ENCODE measurements at places on chromosomes 5 and 9.
A peak's percentile ranks its signal among the peaks of the same experiment; 100 is the strongest.

DNA sequence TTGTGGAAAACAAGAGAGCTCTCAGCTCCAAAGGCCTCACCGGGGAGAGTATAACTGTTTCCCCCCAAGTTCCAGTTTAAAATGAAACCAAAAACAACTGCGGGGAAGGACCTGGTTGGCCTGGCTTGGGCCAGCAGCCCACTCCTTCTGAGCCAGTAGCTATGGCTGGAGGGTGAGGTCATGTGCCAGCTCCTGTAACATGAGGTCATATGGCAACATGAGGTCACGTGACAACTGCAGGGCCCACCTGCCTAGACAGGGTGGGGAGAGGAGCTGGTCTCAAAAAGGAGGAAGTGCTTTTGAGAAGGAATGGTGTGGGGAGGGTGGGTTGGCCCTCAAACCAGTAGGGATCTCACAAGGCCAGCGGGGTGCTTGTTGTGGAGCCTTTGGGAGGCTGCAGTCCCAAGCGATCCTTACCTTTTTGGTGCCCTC, 29.3 kb upstream of the CRB2 start:
- no peak for DNase-seq

DNA sequence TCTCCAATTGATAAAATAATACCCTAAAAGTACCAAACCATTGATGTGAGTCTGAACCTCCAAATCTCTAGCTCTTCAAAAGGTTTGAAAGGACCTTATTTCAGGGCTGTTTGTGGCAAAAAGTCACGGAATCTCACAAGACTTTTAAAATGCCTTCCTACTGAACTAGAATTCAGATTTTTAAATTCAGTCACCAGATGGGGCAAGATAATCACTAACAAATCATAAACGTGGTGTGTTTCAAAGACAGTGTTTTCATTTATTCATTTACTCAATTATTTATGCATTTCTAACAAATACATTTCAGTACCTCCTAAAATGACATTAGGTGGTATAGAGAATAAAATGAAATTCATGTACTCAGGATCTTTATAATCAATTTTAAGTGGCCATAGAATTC, 68.2 kb upstream of the SMC2 start:
- no peak for DNase-seq

GRCh38 chr9:75238311-75238976, 150.1 kb downstream of the OSTF1 start:
- DNase-seq, result peak; percentile 68

- no peak for DNase-seq
Observed at GRCh38 chr5:173493846-173494245, 122.6 kb downstream of the BOD1 start.

- no peak for DNase-seq
Observed at GRCh38 chr9:85931495-85931894, 9.5 kb upstream of the NAA35 start.

DNA sequence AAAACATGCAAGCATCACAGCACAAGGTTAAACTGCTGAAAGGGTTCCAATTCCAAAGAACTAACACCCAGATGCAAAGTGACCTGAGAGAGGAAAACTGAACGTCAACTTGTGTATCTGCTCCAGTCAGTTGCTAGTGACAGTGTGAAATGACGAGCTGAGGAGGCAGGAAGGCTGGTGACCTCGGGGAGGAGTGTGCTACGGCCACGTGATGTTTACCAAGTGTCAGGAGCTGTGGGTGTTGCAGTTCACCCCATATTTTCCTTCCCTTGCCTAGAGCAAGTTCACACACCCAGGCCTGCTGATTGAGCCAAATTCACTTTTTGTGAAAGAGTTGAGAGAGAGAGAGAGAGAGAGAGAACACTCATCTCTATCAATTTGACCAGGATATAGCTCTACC, 231.6 kb upstream of the ANKH start:
- no peak for DNase-seq

DNA sequence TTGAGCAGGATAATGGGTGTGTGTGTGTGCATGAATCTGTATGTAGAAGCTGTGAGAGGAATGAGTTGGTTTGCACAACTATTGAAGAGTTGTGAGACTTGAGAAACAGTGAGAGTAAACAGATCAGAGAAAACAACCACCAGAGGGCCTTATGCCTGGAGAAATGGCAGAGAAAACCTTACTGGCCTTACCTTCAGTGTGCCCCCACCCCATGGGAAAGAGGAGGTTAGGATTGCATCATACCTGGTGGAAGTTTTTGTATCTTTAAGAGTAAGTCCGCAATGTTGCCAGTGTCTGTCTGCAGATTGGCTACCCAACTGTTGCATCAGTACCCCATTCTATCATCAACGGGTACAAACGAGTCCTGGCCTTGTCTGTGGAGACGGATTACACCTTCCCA, 1909.4 kb upstream of the WWC1 start:
- no peak for DNase-seq

- no peak for DNase-seq
Observed at GRCh38 chr5:84202136-84202535, 182.5 kb downstream of the EDIL3 start.

GRCh38 chr9:29830821-29831220, 2257.5 kb upstream of the C9orf72 start:
- DNase-seq, result peak; percentile 68

- DNase-seq, result no peak
Observed at GRCh38 chr9:114149765-114150340, 5.5 kb upstream of the COL27A1 start.

All from kidney tubule cell (primary cell).